ENCODE measurements at places on chromosomes 7 and 10.

DNA sequence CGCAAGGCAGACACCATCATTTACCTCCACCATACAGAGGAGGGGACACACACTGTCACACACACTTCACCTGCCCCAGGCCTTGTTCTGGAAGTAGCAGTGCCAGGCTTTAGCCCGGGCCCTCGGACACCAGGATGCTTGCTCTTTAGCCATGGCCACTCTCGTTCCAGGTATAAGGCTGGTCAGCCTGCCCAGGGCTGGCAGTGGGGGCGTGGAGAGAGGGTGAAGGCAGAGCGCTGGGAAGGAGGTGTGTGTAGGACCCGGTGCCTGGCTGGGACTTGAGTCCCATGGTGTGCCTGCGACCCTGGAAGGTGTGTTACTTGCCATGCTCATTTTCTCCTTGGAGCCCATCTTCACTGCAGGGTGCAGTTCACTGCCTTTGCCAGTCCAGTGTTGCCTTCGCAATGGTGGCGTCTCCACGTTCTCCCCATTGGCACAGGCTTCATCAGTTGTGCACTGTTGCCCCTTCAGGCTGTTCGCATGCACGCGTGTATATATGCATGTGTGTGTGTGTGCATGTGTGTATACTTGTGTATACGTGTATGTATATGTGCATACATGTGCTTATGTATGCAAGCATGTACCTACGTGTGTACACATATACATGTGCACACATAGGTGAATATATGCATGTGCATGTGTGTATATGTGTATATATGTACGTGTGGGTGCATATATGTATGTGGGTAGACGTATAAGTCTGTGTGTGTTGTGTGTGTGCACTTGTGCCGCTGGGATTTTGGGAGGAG, 153.4 kb downstream of the CAMK1D start:
- no peak for DNase-seq

- DNase-seq = no peak
Measured at GRCh38 chr10:110348336-110348735, 43.6 kb upstream of the SMNDC1 start.

DNA sequence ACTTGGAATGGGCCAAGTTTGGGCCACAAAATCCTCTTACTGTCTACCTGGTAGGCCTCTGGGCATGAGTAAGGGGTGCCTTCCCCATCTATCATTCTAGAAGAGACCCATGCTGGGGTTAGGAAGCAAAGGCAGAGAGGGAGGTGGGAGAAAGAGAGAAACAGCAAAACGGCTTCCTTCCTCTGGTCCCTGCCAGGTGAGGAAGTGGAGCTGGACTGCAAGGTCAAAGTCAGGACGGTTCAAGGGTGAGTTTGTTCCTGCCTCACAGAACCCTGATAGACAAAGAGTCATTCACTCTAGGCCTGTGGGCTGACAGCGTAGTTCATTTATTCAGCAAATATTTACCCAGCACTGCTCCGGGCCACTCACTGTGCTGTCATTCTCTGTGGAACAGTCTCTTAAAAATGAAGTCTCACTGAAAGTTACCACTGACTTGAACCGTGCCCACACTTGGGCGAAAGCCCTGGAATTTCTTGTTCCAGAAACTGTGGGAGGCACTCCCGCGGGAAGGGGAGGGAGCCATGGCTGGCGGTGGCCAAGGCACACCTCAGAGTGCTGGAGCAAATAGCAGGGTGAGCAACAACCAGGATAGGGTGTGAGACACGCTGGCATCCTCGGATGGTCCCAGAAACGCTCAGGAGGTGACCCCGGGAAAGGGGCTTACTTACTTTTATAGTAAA, 26.2 kb upstream of the ECHDC3 start:
- no peak for DNase-seq

GRCh38 chr10:1609648-1609970, 127.7 kb downstream of the ADARB2 start:
- no peak for DNase-seq

GRCh38 chr10:127090138-127090537, 106.3 kb downstream of the INSYN2A start:
- no peak for DNase-seq

DNA sequence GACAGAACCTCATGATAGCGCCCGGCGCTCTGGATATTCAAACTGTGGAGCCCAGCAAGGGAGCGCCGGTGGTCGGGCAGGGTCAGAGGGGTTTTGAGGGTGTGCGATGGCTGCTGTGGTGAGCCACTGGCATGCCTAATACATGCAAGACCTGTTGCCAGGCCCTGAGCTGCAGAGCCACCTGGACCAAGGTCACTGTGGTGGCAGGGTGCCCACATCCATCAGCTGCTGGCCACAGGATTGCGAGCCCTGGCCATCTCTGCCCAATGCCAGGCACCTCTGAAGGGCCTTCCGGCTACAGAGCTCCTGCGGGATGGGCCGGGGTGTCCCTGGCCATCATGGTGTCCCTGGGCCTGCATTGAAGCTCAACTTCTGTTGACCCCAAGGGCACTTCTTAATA, 123.0 kb upstream of the TNRC18 start:
- DNase-seq = no peak

- no peak for DNase-seq
Measured at GRCh38 chr10:100528123-100528886, 1.4 kb downstream of the NDUFB8 start.

GRCh38 chr10:118930614-118931013, 98.9 kb upstream of the NANOS1 start:
- DNase-seq = no peak

- no peak for DNase-seq
Measured at GRCh38 chr7:32326078-32326477, 164.1 kb downstream of the LSM5 start.

DNA sequence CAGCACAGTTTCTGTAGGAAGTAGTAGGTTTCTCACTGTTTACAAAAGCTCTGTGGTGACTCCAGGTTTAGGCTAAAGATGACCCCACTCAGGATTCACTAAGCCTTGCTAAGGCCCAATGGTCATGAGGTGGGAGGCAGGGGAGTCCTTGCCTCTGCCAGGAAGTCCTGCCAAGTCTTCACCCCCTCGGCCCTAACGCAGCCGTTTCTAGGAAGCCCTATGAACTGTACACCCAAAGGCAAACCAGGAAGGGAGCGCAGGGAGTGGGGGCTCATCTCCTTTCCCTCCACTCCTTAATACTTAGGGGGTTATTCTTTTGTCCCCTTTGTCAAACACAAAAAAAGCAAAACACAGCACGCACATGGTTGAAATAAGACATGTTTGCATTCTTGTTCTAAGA, 64.6 kb downstream of the CTBP2 start:
- DNase-seq = no peak

GRCh38 chr10:82813856-82814255, 938.9 kb downstream of the NRG3 start:
- no peak for DNase-seq

- no peak for DNase-seq
Measured at GRCh38 chr7:157834501-157835163, 497.8 kb downstream of the DNAJB6 start.

GRCh38 chr10:99788598-99789256, 6.3 kb downstream of the ABCC2 start:
- no peak for DNase-seq

- DNase-seq = no peak
Measured at GRCh38 chr7:147411096-147411495, 1179.5 kb upstream of the C7orf33 start.

DNA sequence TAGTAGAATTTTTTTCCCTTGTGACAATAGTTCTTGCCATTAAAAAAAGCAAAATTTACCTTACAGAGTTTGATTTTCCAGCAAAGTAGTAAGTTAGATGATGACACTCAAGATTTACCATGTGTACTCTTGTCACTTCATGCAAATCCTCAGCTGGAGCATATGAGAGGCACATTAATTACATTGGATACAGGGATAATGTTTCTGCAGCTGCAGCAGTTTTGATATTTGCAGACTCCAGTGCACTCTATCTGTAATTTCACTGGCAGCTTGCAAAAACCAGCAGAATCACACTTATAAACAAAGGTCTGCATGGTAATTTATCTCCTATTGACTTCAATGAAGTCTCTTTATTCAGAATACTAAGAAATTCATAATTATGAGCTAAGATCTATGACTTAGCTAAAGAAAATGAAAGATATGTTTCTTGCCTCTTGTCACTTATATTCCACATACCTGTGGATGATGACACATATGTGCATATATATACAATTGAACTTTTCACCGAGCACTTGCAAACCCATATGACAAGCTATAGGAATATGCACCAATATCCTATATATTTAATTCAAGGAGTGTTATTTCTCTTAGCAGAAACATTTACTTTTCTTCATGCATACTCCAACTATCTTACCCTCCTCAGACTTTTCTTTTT, 530.6 kb downstream of the PHTF2 start:
- no peak for DNase-seq

DNA sequence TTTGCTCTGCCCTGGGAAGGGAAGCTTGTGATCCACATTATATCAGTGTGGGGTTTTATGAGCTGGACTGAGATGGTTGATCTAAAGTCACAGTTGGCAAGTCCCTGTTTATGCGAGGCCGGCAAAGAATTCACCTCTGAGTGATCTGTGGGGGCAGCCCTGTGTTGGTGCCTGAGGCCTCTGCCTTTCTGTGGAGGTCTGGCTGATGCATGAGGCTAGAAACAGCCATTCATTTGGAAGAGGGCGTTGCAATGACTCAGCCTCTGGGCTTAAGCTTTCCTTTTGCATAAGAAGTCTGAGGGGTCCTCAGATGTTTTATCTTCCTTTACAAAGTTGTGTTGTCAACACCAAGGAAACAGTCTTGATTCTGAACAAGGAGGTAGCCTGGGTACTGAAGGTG, 126.9 kb downstream of the MGMT start:
- DNase-seq = no peak

GRCh38 chr7:92366730-92367129, 80.6 kb upstream of the GATAD1 start:
- no peak for DNase-seq

DNA sequence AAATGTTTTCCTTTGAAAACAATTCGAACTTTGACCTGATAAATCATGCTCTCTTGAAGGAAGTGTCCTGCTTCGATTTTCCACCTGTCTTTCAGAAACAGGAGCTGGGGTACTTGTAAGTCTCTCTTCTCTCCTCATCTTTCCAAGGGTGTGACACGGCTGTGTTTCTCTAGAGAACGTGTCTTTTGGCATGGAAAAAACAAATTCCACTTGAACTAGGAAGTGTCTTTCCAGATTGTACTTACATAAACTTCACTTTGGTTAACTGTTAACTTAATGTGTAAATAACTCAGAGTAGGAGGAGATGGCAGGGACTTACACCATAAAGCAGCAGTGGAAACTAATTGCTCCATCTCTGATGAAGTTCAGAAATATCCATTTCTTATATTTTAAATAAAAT, 4.2 kb upstream of the CALCR start:
- DNase-seq = no peak

DNA sequence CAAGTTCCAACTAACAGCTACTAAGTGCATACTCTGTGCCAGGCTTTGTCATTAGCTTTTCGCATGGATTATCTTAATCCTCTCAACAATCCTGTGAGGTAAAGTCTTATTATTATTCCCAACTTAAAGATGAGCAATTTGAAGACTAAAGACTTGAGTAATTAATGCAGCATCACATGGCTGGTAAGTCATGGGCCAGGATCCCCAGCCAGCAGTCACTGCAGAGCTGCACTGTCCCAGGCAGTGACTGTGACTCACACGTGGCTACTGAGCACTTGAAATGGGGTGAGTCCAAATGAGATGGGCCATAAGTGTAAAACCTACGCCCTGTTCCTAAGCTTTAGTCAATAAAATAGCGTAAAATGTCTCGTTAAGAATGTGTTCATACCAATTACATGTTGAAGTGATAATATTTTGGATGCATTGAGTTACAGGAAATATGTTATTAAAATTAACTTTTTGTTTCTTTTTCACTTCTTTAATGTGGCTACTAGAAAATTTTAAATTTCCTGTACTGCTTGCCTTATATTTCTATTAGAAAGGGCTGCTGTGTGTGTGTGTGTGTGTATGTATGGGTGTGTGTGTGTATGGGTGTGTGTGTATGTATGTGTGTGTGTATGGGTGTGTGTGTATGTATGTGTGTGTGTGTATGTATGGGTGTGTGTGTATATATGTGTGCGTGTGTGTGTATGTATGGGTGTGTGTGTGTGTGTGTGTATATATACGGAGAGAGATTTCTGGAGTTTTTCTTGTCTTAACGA, 756.3 kb downstream of the AUTS2 start:
- no peak for DNase-seq

DNA sequence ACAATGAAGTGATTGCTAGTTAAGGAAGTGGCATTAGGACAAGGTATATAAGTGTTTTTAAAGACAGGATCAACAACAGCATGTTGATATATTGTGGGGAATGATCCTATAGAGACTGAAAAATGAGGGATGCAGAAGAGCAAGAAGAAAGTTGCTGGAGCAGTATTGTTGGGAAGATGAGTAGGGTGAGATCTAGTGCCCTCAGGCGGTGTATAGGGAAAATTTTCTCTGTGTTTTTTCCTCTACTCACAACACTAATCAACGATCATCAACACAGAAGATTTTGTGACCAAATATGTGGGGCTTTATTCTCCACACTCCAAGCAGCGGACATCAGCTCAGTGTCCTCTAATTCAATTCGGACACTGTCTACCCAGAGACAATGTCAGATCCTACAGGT, 9.6 kb upstream of the PTTG1IP2 start:
- no peak for DNase-seq

GRCh38 chr7:114007386-114007785, 88.6 kb upstream of the PPP1R3A start:
- no peak for DNase-seq

DNA sequence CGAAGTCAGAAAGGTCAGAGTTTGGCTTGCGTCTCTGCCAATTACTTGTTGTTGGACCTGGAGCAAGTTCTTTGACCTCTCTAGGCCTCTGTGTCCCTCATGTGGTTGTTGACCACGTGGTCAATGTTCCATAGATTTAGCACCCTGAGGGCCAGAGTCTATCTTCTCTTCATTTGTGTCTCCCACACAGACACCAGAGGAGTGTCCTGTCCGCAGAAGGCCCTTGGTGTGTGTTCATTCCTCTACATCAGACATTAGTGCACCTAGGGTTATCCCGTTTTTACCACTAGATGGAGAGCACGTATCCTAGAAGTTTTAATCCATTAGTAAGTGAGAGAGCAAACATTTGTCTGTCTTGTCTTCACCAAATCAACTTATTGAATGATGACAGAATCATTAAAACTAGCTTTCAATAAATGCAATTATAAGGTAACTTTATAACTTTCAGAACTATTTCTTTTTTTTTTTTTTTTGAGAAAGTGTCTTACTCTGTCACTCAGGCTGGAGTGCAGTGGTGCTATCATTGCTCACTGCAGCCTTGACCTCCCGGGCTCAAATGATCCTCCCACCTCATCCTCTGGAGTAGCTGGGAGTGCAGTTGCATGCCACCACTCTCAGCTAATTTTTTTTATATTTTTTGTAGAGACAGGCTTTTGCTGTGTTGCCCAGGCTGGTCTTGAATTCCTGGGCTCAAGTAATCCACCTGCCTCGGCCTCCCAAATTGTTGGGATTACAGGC, 122.5 kb upstream of the ANKRD1 start:
- DNase-seq = no peak

- DNase-seq = no peak
Measured at GRCh38 chr10:51097546-51097945, 23.3 kb downstream of the PRKG1 start.

DNA sequence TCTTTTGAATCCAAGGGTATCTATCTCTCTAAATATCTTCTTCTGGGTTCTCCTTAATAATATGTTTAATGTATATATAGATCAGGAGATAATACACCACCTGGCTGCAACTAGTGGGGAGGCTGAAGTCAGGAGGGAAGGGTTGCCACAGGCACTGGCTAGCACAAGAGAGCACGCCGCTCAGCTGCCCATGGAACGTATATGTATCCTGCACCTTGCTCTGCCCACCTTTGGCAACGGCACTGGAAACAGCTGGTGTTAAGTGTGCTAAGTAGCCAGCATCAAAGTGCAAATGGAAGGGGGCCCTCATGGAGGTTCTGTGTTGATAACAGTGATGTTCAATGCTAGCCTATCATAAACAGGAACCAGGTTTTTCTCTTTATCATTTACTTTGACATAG, 49.8 kb upstream of the FAM133B start:
- DNase-seq = no peak

Data from GM06990 (cell line).